Fibroblast of upper back skin (primary cell): ENCODE measurements at places on chromosomes 7 and 10.
A peak's percentile ranks its signal among the peaks of the same experiment; 100 is the strongest.

DNA sequence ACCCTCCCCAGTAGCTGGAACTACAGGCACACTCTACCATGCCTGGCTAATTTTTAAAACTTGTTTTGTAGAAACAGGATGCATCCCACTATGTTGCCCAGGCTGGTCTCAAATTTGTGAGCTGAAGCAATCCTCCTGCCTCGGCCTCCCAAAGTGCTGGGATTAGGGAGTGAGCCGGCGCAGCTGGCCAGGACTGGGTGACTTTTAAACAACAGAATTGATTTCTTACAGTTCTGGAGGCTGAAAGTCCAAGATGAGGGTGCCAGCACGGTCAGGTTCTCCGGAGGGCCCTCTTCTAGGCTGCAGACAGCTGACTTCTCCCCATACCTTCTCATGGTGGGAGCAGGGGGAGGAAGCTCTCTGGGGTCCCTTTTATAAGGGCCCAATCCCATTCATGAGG, 75.2 kb upstream of the CHST15 start:
- no peak for DNase-seq

GRCh38 chr7:136617176-136617575, 251.3 kb upstream of the CHRM2 start:
- peak; percentile 34 for DNase-seq

DNA sequence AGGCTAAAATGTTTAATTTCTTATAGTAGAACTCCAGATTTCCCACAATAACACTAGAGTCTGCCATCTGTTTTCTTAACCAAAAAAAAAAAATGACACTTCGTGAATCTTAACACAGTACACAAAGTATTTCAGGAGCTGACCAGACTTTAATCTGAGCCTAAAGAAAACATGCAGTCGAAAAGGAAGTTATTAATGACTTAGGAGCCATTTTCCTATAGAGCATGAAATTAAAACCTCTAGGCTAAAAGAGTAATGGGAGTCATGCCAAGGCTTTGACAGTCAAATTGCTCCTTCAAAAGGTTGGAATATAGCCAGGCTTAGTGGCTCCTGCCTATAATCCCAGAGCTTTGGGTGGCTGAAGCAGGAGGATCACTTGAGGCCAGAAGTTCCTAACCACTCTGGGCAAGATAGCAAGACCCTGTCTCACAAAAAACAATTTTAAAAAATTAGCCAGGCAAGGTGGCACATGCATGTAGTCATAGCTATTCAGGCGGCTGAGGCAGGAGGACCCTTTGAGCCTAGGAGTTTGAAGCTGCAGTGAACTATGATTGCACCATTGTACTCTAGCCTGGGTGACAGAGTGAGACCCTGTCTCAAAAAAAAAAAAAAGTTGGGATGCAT, 13.6 kb downstream of the MICU1 start:
- peak; percentile 34 for DNase-seq

DNA sequence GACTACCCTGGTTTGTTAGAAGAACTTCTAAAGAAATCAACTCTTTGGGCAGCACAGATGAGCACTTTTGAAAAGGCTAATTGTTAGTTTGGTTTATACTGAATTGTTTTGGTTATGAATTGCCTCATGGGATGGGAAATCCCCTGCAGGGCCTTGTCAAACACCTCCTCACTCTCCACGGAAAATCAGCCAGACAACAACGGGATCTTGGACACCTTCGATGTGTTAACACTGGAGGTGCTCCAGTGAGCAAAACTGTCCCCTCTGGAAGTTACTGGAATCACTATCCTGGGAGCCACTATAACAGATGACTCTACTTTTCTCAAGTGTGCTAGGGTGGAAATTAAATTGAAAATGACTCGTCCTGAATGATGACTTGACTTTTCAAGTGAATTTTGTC, 38.7 kb downstream of the CDK6 start:
- no peak for DNase-seq

DNA sequence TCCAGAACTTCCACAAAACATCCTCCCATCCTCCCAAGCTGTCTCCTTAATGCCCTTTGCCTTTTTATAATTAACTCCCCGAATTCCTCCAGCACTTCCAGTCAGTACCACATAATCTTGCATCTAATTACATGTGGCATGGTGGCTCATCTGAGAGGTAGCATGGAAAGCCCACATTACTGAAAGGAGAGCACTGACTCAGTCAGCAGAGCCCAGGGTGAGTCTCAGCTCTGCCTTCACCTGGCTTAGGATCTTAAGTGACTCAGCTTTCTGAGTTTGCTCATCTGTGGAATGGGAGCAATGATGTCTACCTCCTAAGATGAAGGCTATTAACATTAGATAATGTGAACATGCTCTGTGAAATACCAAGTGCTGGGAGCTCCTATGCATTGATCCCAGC, 433.9 kb downstream of the SORCS3 start:
- no peak for DNase-seq

DNA sequence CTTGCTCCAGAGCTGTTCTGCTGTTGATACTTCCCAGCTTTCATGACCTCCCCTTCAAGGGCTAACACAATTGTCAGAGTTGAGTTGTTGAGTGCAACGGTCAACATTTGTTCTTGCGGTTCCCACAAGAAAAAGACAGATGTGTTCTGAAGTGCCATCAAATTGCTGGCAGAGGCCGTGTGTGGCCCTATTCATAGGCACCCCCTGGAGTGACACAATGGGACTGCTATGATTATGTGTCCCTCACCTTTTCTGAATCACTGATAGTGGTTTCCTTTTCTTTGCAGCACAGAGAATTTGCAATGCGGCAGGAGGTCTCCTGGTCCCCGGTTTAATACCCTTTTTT, 5.8 kb upstream of the IGFBP1 start:
- no peak for DNase-seq
